NCI-H187 (cell line): ENCODE measurements at places on chromosomes 4 and X.

DNA sequence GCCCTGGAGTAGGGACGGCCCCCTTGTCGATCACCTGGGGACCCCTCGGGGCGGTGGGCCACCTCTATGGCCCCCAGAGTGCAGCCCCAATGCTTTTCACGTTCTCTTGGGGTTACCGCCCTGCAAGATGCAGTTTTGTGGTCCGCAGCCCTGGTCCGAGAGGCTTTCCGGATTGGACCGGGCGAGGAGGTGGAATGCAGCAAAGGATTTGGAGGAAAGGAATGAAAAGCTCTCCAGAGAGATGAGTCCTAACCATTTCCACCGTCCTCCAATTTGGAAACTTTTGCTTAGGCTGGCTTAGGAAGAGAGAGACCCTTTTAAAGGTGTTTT, 601 bp downstream of the SLC25A43 start:
- no peak for DNase-seq

GRCh38 chrX:75746891-75747639, 38.0 kb downstream of the MAGEE2 start:
- DNase-seq: no peak

- DNase-seq: no peak
Measured at GRCh38 chr4:27916452-27917184, 1056.0 kb downstream of the STIM2 start.

GRCh38 chr4:40908297-40908696, 158.5 kb downstream of the NSUN7 start:
- DNase-seq: no peak

- no peak for DNase-seq
Measured at GRCh38 chr4:128942607-128943006, 133.1 kb downstream of the JADE1 start.

- DNase-seq: no peak
Measured at GRCh38 chr4:101993002-101993841, 202.7 kb downstream of the BANK1 start.

DNA sequence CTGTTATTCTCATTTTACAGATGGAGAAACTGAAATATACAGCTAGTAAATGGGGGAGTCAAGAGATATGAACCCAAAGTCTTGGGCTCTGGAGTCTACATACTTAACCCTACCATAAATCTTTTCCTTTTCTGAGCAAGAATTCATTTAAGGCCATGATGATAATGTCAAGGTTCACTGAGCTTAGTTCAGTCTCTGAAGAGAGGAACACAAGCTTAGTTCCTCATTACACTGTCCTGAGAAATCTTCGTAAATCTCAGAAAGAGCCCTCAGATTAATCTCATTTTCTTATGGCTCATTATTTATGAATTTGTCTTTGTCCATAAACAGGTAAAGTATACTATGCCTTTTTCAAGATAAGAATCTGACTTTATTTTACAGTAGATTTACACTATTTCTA, 104.2 kb downstream of the SATL1 start:
- no peak for DNase-seq

DNA sequence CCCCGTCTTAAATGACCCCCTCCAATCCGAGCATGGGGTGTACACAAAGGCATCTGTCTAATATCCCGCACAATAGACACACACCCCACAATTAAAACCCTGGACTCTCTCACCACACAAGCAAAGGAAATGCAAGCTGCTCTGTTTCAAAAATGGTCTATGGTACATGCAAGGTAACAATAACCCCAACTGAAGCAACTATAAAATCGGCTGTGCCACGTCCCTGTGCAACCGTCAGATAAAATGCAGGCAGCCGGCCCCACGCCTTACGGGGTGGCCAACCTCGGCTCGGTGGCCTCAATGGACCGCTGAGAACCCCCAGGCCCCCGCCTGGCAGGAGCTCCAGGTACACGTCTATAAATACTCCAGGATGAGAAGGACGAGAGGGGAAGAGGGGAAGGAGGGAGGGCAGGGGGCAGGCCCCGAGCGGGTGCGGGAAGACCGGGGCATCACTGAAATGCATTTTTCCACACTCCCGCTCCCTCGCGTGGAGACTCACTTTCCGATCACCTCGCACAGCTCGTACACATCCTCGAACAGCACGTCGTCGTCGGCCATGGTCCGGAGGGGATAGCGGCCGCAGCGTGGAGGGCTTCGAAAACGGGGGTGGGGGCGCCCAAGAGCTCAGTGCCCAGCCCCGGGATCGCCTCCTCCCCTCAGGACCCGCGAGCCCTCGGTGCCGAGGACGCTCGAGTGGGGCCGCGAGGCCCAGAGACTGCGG, 763 bp downstream of the CASK start:
- DNase-seq: no peak

DNA sequence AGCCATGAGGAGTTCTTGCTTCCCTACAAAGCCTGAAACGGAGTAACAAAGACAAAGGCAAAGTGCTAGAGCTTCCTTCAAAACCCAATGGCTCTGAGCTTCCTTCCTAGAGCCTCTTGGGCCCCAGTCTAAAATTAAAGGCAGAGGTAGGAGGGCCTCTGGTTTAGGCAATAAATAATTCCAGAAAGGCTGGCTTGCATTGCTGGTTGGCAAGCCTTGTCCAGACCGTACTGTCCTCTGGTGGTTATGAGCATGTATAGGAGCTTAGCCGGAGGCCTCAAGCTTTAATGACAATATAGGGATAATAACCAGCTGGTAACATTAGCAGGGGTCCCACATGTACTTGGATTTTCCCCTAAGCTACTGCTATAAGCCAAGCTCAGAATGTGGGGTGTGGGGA, 237.3 kb downstream of the AR start:
- no peak for DNase-seq
